Naive thymus-derived CD8-positive, alpha-beta T cell (primary cell): ENCODE measurements at places on chromosomes 11 and 22. TPM values are rescaled to one million over a fixed set of nuclear protein-coding genes. Genes with fewer than 3 reads are reported as not detected.
A peak's percentile ranks its signal among the peaks of the same experiment; 100 is the strongest.

- peaks cover 69% of the 10 kb centered on the region for H3K4me1 ChIP-seq
- no peaks in the 10 kb centered on the region for H3K27me3 ChIP-seq
- no peaks in the 10 kb centered on the region for H3K36me3 ChIP-seq
- peak overlapping the region; percentile 98 for H3K27ac ChIP-seq
- H3K4me3 ChIP-seq: peak overlapping the region; percentile 87
- no peak for DNase-seq
These were observed 6.6 kb downstream of the NEAT1 start for GRCh38 chr11:65429068-65429681.

DNA sequence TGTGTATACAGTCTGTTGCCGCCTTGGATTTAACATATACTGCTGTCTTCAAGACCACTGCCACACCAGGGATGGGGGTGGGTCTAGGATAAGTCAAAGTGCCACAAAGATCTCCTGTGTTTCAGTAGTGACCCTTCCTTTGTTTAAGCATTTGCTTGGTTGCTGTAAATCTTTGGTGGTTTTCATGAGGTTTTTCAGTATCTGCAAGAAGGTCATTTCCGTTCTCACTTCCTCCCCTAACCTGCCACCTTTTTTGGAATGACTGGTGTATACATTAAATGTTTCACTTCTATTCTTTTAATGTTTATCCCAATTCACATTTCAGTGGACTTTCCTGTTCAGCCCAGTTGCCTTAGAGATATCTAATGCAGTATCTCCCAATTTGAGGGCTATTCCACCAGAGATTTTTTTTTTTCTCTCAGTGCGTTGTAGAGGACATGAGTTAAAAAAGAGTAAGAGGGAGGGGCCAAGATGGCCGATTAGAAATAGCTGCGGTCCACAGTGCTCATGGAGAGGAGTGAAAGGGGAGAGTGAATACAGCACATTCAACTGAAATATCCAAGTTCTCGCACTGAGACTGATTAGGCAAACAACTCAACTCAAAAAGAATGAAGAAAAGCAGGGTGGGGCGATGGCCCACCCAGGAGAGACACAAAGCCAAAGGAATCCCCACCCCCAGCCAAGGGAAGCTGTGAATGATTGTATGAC, 43.2 kb downstream of the USP47 start:
- peaks cover 28% of the 10 kb centered on the region for H3K36me3 ChIP-seq
- H3K27me3 ChIP-seq: no peaks in the 10 kb centered on the region
- peaks cover 58% of the 10 kb centered on the region for H3K4me1 ChIP-seq

DNA sequence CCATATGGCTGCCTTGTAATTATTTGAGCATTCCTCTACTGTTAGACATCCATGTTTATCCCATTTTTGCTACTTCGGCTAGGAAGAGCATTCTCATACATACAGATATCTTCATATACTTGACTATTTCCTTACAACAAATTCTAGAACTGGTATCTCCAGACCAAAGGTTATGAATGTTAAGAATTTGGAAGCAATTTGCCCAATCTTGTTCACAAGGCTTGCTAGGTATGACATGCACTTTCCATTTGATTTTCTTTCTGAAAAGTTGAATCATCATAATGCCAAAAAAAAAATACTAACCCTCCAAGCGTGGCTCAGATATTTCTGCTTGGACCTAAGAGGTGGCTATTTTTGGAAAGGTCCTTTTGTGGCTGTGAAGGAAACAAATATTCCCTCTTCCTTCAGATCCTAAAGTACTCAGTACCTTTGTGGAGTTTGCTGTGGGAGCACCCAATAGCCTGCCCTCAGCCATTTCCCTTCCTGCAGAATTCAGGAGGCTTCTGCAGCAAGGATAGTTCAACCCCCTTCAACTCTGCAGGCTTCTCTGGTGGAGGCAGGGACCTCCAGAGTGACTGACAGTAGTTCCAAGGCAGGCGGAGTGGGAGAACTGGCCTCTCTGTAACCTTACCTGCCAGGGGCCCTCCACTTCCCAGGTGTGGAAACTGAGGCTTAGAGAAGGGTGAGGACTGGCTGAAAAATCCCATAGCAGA, 22.0 kb upstream of the CPT1A start:
- H3K27me3 ChIP-seq: peaks cover 14% of the 10 kb centered on the region
- DNase-seq: no peak
- no peak overlapping the region for H3K27ac ChIP-seq
- no peak overlapping the region for H3K4me3 ChIP-seq
- H3K4me1 ChIP-seq: peaks cover 4% of the 10 kb centered on the region

- H3K36me3 ChIP-seq: peaks cover 15% of the 10 kb centered on the region
- H3K27ac ChIP-seq: no peak overlapping the region
- H3K4me3 ChIP-seq: no peak overlapping the region
- DNase-seq: peak; percentile 2
- H3K27me3 ChIP-seq: no peaks in the 10 kb centered on the region
- peaks cover 5% of the 10 kb centered on the region for H3K4me1 ChIP-seq
These were observed 33.0 kb downstream of the SERGEF start for GRCh38 chr11:17979770-17980371.

The OR52N2 gene
- not detected for total RNA-seq

The FOLR2 gene
- 0.31 TPM for total RNA-seq
